ENCODE measurements at places on chromosomes 12 and 14.

- no peak for DNase-seq
These were observed 17.4 kb downstream of the GPRC5D start for GRCh38 chr12:12934556-12934955.

- no peak for DNase-seq
These were observed 130.9 kb upstream of the USP15 start for GRCh38 chr12:62129291-62129690.

- peak; percentile 16 for DNase-seq
These were observed 4.4 kb downstream of the TULP3 start for GRCh38 chr12:2895051-2895451.

DNA sequence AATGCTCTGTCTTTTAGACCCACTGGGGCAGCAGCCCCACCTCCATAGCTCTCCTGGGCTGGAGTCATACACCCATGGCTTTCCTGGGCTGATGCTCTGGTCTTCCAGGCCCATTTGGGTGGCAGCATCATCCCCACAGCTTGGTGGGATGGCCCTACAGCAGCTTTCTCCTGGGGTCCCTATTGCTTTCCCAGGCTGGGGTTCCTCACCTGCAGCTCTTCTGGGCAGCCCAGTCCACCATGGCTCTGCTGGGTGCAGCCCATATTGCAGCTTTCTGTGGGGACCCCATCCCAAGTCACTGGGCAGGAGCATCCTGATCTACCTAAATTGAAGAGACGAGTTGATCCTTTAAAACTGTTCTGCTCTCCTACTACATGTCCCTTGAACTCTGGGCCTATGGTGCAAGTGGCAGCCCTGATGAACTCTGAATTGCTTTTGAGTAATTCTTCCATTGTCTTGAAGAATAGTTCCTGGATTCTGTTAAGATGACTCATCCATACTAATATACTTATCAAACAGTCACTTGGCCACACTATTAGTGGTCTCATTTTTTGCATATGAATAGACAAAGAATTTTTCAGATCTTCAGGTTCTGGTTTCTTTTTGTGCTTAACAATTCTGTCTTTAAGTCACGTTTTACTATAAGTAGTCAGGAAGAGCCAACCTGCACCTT lies 390.1 kb downstream of the DPF3 start:
- no peak for DNase-seq

DNA sequence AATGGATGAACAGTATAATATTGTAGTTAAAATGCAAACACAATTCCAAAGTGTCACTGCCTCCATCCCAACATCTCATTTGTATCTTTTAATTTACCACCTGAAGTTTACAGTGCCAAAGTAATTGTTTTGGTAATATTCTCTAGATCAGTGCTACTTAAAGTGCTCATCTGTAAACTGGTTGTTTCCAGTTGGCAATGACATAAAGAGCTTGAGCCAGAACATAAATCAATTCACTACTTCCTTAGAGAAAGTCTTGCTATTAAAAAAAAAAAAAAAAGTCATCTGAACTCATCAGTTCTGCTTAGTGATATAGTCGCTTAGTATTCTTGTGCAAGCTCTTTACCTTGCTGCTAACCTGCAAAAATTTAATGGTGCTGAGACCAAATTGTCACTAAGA lies 16.4 kb downstream of the PLCZ1 start:
- DNase-seq, result no peak

Data from C1 segment of cervical spinal cord (tissue), 14 donors.